ENCODE measurements at places on chromosomes 12 and 14. TPM values are rescaled to one million over a fixed set of nuclear protein-coding genes. Genes with fewer than 3 reads are reported as not detected.

SSTR1 gene
- polyA plus RNA-seq: not detected

PLD4 gene
- 12.2 TPM for polyA plus RNA-seq

- H3K27ac ChIP-seq: no peak overlapping the region
- H3K4me3 ChIP-seq: no peak overlapping the region
- DNase-seq: no peak
- peaks cover 5% of the 10 kb centered on the region for H3K4me1 ChIP-seq
- H3K36me3 ChIP-seq: no peaks in the 10 kb centered on the region
- no peaks in the 10 kb centered on the region for H3K27me3 ChIP-seq
Observed at GRCh38 chr12:100448656-100449055, 25.0 kb upstream of the NR1H4 start.

DNA sequence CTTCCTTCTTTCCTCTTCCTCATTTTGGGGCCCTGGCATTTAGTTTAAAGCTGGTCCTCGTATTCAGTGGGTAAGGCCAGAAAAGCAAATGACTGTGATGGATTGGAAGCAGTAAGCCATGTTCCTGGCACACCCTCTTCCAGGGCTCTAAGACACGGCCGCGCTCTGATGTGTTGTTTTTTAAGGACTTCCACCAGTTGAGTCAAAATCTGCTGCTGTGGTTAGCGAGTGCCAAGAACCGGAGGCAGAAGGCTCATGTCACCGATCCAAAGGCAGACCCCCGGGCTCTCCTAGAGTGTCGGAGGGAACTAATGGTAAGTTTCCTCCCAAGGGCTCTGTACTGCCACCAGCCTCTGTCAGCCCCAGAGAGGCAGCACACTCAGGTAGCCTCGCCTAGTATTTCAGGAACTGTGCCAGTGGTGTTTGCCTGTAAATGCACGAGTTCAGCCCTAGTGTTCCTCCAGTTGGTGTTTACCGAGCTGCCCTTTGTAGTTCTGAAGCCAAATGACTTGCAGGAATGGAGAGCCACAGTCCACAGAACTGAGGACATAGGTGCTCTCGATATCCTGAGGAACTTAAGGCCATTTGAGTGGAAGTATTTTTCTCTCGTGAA is 72.7 kb downstream of the ESR2 start:
- H3K36me3 ChIP-seq: no peaks in the 10 kb centered on the region
- no peaks in the 10 kb centered on the region for H3K27me3 ChIP-seq
- DNase-seq: no peak
- no peak overlapping the region for H3K4me3 ChIP-seq
- no peak overlapping the region for H3K27ac ChIP-seq

- no peaks in the 10 kb centered on the region for H3K4me1 ChIP-seq
- H3K27ac ChIP-seq: no peak overlapping the region
- no peaks in the 10 kb centered on the region for H3K27me3 ChIP-seq
- DNase-seq: no peak
- H3K36me3 ChIP-seq: no peaks in the 10 kb centered on the region
Observed at GRCh38 chr12:12872934-12873275, 18.5 kb upstream of the GPRC5A start.

- no peak overlapping the region for H3K4me3 ChIP-seq
- DNase-seq: no peak
- no peaks in the 10 kb centered on the region for H3K4me1 ChIP-seq
Observed at GRCh38 chr12:98771811-98772752, 127.0 kb downstream of the APAF1 start.

DNA sequence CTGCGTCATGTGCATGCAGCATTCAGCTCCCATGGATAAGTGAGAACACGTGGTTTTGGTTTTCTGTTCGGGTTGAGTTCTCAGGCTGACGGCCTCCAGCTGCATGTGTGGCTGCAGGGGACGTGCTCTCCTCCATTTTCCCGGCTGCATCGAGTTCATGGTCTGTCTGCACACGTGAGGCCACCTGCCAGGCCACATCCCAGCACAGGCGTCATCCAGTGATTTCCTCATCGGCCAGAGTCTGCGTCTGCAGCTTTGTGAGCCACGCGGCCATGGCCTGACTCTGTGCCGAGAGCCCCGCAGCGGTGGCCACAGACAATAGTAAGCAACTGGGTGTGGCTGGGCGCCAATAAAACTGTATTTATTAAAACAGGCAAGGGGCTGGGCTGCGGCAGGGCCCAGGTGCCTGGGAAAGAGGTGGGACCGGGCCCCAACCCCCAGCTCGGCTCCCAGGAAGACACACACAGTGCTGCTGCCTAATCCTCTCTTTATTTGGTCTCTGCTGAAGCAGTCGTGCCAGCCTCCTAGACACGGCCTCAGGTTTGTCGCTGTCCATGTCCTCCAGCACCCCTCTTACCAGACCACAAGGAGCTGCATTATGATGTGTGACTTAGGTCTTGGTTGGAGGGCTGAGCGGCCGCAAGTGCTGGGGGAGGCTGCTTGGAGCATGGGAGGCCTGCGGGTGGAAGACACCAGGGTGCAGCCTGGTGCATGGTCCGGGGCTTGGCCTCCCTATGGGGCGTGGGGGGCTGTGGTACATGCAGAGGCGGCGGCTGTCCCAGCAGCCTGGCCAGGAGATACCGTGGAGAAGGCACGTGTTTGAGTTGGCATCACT is 52.0 kb downstream of the NOC4L start:
- no peak overlapping the region for H3K4me3 ChIP-seq
- no peak overlapping the region for H3K27ac ChIP-seq
- H3K36me3 ChIP-seq: no peaks in the 10 kb centered on the region

ESYT1 gene
- 73.1 TPM for polyA plus RNA-seq

DNA sequence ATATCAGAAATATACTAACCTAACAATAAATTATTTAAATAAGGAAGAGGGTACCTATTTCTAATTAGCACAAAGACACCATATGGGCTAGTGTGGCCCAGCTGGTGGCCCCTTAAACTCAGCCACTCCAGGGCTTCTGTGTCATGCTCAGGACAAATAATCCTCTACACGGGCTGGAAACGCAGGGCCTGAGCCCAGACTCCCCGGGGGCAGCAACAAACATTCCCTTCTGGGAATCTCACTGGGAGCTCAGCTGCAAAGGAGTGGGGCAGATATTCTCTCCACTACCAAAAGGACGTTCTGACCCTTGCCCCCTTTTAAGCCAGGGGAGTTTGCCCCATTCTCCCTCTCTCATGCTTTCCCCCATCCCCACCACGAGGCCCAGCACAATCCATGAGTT is 43.7 kb upstream of the ELK3 start:
- H3K27ac ChIP-seq: no peak overlapping the region
- H3K36me3 ChIP-seq: no peaks in the 10 kb centered on the region
- DNase-seq: no peak
- no peaks in the 10 kb centered on the region for H3K27me3 ChIP-seq
- no peaks in the 10 kb centered on the region for H3K4me1 ChIP-seq

ARHGDIB gene
- 1,854 TPM for polyA plus RNA-seq

GRCh38 chr14:93729993-93730392 is 58.3 kb downstream of the PRIMA1 start:
- no peak overlapping the region for H3K4me3 ChIP-seq
- no peaks in the 10 kb centered on the region for H3K27me3 ChIP-seq
- H3K36me3 ChIP-seq: no peaks in the 10 kb centered on the region
- no peak for DNase-seq
- H3K27ac ChIP-seq: no peak overlapping the region

RHNO1 gene
- 10.2 TPM for polyA plus RNA-seq

C14orf39 gene
- not detected for polyA plus RNA-seq

ACOT2 gene
- polyA plus RNA-seq: 4.8 TPM

- H3K4me3 ChIP-seq: no peak overlapping the region
- H3K4me1 ChIP-seq: no peaks in the 10 kb centered on the region
- DNase-seq: no peak
Observed at GRCh38 chr14:55372423-55372822, 39.2 kb downstream of the ATG14 start.

DNA sequence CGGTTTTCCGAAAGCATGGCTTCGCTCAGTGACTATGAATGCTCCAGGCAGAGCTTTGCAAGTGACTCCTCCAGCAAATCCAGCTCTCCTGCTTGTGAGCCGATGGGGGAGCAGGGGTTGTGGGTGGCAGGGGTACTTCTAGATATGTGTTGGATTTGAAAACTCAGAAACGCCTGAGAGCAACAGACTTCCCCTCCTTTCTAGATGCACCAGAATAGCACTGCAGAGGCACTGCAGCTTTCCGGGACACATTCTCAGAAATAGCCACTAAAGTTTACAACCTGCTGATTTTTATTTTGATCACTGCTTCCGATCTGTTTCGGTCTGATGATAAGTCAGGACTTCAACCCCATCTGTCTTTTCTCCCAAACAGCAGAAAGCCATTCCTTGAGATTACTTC is 8.6 kb downstream of the TCP11L2 start:
- H3K4me1 ChIP-seq: peaks cover 55% of the 10 kb centered on the region
- no peak for DNase-seq
- peak overlapping the region; percentile 15 for H3K4me3 ChIP-seq
- H3K27me3 ChIP-seq: no peaks in the 10 kb centered on the region

ALG10 gene
- polyA plus RNA-seq: 2.0 TPM

NIN gene
- polyA plus RNA-seq: 15.3 TPM

OVCH1 gene
- polyA plus RNA-seq: not detected

GRCh38 chr14:30297876-30298795 is 260.8 kb upstream of the G2E3 start:
- no peak overlapping the region for H3K4me3 ChIP-seq
- H3K27ac ChIP-seq: no peak overlapping the region
- H3K36me3 ChIP-seq: no peaks in the 10 kb centered on the region
- no peaks in the 10 kb centered on the region for H3K27me3 ChIP-seq
- DNase-seq: no peak

- H3K27me3 ChIP-seq: peaks cover 23% of the 10 kb centered on the region
- no peaks in the 10 kb centered on the region for H3K36me3 ChIP-seq
- H3K4me3 ChIP-seq: no peak overlapping the region
- H3K27ac ChIP-seq: no peak overlapping the region
- peaks cover 5% of the 10 kb centered on the region for H3K4me1 ChIP-seq
- DNase-seq: no peak
Observed at GRCh38 chr12:454833-455232, 4.9 kb upstream of the B4GALNT3 start.

DNA sequence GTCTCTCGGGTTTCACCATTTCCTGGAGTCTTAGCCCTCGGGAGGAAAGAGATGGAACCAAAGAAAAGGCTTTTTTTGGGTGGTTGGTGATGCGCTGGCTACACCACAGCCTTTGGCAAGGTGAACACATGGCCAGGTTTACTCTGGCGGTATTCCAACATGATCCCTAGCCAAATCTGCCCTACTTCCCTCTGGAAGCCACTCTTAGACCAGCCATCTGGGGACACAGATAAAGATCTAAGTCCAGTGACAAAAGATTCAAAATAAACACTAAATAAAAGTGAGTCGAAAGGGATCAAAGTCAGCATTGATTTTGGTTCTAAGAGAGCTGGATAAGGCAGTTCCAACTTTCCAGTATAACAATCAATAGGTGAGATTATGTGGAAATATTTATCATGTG is 694.5 kb downstream of the VRK1 start:
- no peaks in the 10 kb centered on the region for H3K4me1 ChIP-seq
- no peaks in the 10 kb centered on the region for H3K36me3 ChIP-seq
- DNase-seq: no peak
- no peak overlapping the region for H3K4me3 ChIP-seq

GRCh38 chr14:88326352-88327103 is 3.5 kb upstream of the KCNK10 start:
- no peaks in the 10 kb centered on the region for H3K36me3 ChIP-seq
- DNase-seq: no peak
- H3K4me1 ChIP-seq: peaks cover 17% of the 10 kb centered on the region
- H3K27me3 ChIP-seq: peaks cover 88% of the 10 kb centered on the region
- H3K27ac ChIP-seq: no peak overlapping the region
- H3K4me3 ChIP-seq: no peak overlapping the region

NPFF gene
- polyA plus RNA-seq: 0.79 TPM

DNA sequence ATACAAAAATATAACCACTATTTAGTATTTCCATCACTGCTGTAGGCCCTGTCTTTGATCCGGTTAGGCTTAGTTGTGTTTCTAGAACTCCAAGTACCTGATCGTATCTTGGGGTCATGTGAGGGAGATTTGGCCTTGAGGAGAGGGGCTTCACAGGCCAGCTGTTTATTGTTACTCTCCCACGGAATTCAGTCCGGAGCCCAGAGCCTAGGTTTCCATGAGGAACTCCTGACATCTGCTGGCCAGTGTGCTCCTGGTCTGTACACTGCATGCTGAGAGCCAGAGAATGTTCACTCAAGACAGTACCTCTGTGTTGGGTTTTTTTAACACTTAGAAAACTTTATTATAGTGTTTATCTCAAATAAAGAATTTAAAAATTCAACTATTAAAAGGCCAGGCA is 341.0 kb upstream of the TMEM132C start:
- no peaks in the 10 kb centered on the region for H3K36me3 ChIP-seq
- no peaks in the 10 kb centered on the region for H3K4me1 ChIP-seq
- H3K27me3 ChIP-seq: no peaks in the 10 kb centered on the region

DNA sequence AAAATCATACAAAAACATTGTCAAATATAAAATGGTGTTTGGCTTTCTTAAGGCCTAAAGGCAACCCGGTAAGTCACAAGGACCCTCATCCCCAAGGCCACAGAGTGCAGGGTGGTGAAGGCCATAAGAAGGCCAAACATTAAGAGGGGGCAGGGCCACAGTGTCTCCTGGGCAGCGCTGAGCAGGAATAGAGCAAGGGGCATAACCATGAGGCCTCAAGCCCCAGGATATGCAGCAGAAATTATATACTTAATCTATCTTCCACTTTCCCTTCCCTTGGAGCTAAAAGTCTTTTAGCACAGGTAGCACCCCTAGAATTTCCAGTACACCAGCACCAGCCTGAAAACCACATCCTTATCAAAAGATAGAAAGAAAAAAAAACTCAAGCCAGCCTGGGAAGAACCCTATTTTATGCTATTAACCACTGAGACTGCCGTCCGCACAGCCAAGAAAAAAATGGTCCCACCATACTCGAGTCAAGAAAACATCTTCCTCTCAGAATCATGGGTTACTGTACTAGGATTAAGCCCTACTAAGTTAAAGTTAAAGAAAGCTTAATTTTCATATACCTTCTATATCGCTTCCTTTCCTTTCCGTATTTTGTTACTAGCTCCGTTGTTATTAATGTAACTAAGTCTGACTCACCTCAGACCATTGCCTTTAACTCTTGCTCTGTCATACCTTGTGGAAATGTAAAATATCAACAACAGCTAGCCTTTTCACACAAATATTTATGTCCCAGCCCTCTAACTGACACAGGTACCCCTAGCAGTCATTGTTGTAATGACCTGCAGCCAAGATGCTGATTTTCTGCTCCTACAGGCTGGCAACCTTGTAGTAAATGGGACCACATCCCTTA is 20.1 kb downstream of the KLRK1 start:
- no peak overlapping the region for H3K27ac ChIP-seq
- no peaks in the 10 kb centered on the region for H3K27me3 ChIP-seq
- H3K36me3 ChIP-seq: no peaks in the 10 kb centered on the region
- no peak overlapping the region for H3K4me3 ChIP-seq
- peaks cover 50% of the 10 kb centered on the region for H3K4me1 ChIP-seq

- no peaks in the 10 kb centered on the region for H3K27me3 ChIP-seq
- no peak overlapping the region for H3K4me3 ChIP-seq
- H3K4me1 ChIP-seq: peaks cover 24% of the 10 kb centered on the region
- H3K36me3 ChIP-seq: no peaks in the 10 kb centered on the region
- H3K27ac ChIP-seq: no peak overlapping the region
Observed at GRCh38 chr12:62700091-62700880, 233.7 kb downstream of the MON2 start.

Measured in CD14-positive monocyte (primary cell).